Thymus (tissue), 14 donors: ENCODE measurements at places on chromosomes 1 and 21. TPM values are rescaled to one million over a fixed set of nuclear protein-coding genes. Genes with fewer than 3 reads are reported as not detected.

Gene NEK7
- 31.4 TPM for polyA plus RNA-seq

Gene SLC44A3
- 6.8 TPM for polyA plus RNA-seq

Gene CFHR4
- polyA plus RNA-seq = 0.07 TPM

Gene PLXNA2
- 5.6 TPM for polyA plus RNA-seq

Gene CLCA1
- polyA plus RNA-seq = 0.07 TPM

Gene OXCT2
- 1.6 TPM for polyA plus RNA-seq

Gene MARK1
- 4.9 TPM for polyA plus RNA-seq

Gene KPRP
- 0.21 TPM for polyA plus RNA-seq

Gene CCDC181
- 0.68 TPM for polyA plus RNA-seq

Gene SERTAD4
- polyA plus RNA-seq = 1.0 TPM

Gene FCGR3B
- polyA plus RNA-seq = 1.9 TPM

Gene PTGS2
- polyA plus RNA-seq = 1.5 TPM

Gene SEMA6C
- 24.3 TPM for polyA plus RNA-seq

Gene SHE
- polyA plus RNA-seq = 7.6 TPM

Gene OVAAL
- polyA plus RNA-seq = 0.14 TPM

Gene CFAP57
- 0.16 TPM for polyA plus RNA-seq

Gene AMPD1
- polyA plus RNA-seq = 0.27 TPM

Gene LCE2C
- 1.7 TPM for polyA plus RNA-seq

Gene PRKAB2
- 10.1 TPM for polyA plus RNA-seq

Gene PGLYRP3
- polyA plus RNA-seq = 0.94 TPM

Gene TEX38
- polyA plus RNA-seq = 0.14 TPM

Gene C1orf141
- 0.05 TPM for polyA plus RNA-seq

Gene SLFNL1
- polyA plus RNA-seq = 0.82 TPM

Gene ADAMTSL4
- 17.9 TPM for polyA plus RNA-seq

Gene DYNLT5
- 1.9 TPM for polyA plus RNA-seq

Gene KCNQ4
- 1.1 TPM for polyA plus RNA-seq

Gene LRRC39
- 6.7 TPM for polyA plus RNA-seq

Gene TMPRSS2
- polyA plus RNA-seq = 2.5 TPM

Gene GPX7
- polyA plus RNA-seq = 22.2 TPM

Gene FNDC5
- 0.78 TPM for polyA plus RNA-seq

Gene GSTM5
- 2.3 TPM for polyA plus RNA-seq

Gene F5
- polyA plus RNA-seq = 4.1 TPM

Gene PDZK1IP1
- polyA plus RNA-seq = 16.4 TPM

Gene ANGPTL3
- polyA plus RNA-seq = 0.02 TPM

Gene ARHGEF19
- polyA plus RNA-seq = 9.6 TPM

Gene SH2D5
- polyA plus RNA-seq = 1.4 TPM

Gene MYBPH
- 1.7 TPM for polyA plus RNA-seq

Gene RNU1-1
- polyA plus RNA-seq = not detected
